Suprapubic skin (tissue), 4 donors: ENCODE measurements at places on chromosomes 11 and 22.

- DNase-seq: no peak
Measured at GRCh38 chr11:114192841-114193389, 103.3 kb upstream of the NNMT start.

DNA sequence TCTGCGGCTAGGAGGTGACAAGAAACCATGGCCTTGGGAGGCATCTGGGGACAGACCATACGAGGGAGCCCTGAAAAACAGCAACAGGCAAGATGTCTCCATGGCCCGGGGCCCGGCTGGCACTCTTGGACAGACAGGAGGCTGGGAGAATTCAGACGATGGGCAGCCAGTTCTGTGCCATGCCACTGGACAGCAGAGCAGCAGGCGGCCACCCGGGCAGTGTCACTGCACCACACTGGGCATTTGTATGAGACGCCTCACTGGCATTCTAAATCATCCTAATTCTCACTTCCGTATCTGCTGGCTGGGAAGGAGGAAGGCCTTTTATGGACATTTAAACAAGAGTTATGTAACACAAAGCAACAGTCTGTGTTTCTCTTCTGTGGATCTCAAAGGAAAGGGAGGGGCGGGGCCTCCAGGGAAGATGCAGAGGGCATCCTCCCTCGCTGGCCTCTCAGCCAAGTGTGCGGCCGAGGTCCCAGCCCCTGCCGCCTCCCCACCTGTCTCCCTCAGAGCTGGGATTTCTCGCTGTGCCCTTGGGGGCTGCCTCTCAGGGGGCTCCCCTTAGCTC lies 350.3 kb downstream of the SHANK2 start:
- no peak for DNase-seq

- peak; percentile 83 for DNase-seq
Measured at GRCh38 chr11:68043349-68044144, 4.7 kb downstream of the TCIRG1 start.

- no peak for DNase-seq
Measured at GRCh38 chr11:110894224-110894623, 182.0 kb upstream of the ARHGAP20 start.

DNA sequence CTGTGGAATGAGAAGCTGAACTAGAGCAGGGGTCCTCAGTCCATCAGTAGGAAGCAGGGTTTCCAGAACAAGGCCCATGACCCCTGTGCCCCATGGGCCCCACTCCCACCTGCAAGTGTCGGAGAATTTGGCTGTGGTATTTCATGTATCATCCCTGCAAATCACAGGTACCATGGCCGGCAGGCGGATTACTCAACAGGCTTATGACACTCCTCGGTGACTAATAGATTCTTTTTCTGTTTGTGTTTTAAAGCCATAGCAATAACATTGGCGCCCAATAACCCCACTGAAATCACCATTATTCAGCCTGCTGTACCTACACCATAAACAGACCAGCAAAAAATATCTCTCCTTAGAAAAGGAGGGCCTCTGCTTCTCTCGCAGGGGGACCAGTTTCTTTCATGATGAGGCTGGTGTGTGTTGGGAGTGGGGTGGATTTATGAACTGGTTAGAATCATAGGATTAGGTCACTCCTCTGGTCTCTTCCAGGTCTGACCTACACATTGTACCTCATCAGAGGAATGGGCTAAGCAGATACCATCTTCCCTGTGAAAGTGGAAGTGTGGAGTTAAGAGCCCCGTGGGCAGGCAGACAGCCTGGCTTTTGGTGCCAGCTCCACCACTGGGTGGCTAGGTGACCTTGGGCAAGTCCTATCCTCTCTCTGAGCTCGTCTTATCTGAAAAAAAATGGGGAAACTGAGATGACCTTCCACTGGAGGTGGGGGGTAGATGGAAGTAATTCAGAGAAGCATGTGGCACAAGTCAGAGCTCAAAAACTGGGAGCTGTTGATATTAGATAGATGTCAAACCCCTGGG lies 60.2 kb upstream of the WNT11 start:
- DNase-seq: no peak

- DNase-seq: no peak
Measured at GRCh38 chr11:38460896-38461295, 1862.9 kb upstream of the RAG2 start.

- DNase-seq: no peak
Measured at GRCh38 chr11:121555121-121555520, 102.4 kb upstream of the SORL1-AS1 start.

GRCh38 chr11:119290894-119291497 lies 25.9 kb downstream of the MCAM start:
- no peak for DNase-seq

GRCh38 chr11:4887591-4887990 lies 5.9 kb downstream of the OR51T1 start:
- DNase-seq: no peak

DNA sequence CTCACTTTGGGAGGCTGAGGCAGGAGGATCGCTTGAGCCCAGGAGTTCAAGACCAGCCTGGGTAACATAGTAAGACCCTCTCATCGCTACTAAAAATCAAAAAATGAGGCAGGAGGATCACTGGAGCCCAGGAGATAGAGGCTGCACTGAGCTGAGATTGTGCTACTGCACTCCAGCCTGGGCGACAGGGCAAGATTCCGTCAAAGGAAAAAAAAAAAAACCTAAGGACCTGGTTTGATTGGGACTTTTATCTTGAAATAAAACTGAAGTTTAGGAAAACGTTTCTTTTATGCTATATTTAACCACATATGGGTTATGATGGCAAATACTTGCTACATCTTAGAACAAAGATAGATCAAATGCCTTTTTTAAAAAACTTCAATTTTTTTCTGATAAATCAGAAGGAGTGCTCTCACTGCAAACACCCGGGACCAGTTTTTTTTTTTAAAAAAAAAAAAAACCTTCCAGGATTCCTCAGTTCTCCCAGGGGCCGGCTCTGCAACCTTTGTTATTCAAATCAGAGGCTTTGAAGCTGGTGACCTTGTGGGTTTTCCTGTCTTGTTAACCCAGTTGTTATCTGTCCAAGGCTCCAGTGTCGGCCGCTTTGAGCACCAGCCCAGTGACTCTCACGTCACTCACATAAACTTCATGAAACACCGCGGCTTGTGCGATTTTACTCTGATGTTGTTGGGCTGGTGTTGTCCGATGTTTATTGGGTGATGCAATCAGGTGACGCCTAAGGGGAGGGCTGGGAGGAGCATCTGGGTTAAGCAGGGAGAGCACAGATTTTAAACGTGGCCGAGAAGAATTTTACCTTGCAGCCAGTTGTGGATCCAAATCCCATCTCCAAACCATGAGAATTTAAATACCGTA lies 24.7 kb upstream of the SLC22A12 start:
- DNase-seq: peak; percentile 76

GRCh38 chr22:26502688-26503561 lies 9.3 kb downstream of the TFIP11 start:
- DNase-seq: no peak
